RPMI8226 (cell line): ENCODE measurements at places on chromosomes 6 and 20.
A peak's percentile ranks its signal among the peaks of the same experiment; 100 is the strongest.

GRCh38 chr6:112113431-112113830 lies 26.0 kb downstream of the FAM229B start:
- DNase-seq, result no peak

GRCh38 chr20:9374072-9374471 lies 140.3 kb upstream of the LAMP5 start:
- no peak for DNase-seq

DNA sequence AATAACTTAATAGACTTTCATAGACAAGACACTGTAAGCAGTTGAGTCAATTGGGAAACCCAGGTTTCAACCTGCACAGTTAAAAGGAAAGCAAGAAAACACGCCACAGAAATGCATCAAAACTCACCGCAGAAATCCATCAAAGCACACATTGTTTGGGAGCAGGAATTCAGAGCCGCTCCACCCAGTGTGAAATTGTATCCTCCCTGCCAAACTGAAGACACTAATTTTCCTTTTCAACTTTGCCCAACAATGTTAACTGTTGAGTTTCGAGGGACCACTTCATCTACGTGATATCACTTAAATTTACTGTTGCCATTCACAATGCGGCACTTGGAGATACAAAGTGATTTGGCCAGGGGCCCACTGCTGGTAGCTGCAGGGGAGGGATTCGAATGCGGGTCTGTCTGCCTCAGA lies 92.7 kb downstream of the DACT2 start:
- DNase-seq, result no peak

GRCh38 chr20:43915211-43916072 lies 790 bp downstream of the TOX2 start:
- DNase-seq, result peak; percentile 26

DNA sequence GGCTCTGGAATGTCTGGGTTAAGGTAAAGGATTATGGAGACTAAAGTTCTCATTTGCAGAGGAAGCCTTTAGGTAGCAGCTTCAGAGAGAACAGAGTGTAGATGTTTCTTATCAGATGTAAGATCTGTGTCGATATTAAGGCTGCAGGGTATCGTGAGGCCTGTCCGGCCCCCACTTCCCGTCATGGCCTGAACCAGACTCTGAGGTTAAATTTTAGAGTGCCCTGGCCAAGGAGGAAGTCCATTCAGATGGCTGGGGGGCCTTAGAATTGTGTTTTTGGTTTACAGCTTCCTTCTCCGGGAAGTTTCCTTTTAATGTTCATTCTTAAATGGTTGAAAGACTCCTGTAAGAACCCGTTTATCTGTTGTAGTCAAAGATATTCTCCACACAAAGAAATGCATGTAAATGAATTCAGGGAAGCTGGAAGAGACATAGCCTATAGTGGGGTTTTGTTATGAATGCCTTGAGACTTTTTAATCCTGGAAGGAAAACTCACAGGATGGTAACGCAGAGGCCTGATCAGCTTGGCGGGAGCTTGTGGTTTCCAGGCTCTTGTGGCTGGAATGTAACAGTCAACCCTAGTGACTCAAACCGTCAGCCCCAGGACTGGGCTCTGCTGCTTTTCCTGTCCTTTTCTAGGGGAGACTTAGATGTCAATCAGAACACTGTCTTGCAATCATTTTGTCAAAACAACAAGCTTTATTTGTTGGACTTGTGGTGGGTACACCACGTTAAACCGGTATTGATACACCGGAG lies 34.7 kb downstream of the KIF25 start:
- no peak for DNase-seq

DNA sequence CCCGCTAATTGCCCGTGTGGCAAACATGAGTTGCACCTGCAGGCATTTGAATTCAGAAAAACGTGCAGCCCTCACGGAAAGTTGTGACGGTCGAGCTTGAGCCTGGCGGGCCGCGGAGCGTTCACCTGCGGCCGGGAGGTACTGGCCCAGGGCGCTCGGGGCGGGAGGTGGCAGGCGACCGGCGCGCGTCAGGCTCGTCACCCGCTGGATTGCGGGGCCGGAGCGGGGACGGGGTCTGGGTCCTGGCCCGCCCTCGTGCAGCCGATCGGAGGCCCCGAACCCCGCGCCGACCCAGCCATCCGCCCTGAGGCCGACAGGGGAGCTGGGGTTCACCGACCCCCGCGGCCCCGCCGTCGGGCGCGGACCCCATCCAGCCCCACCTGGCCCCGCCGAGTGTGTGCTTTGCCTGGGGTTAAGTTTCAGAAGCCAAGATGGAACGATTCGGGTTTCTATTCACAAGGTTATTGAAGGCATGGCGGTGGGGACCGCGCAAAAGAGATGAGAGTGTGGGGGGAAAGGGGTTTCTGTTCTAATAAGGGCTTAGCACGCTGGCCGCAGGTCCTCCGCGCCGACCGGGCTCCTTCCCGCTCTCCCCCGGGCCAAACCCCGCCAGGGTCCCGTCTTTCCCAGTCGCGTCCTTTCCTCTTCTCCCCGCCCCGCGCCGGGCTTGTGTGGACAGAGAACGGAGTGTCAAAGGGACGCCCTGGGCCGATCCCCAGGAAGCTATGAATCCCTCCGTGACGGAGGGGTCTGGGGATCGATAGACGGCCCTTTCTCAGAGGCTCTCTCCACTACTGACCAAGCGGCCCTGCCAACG lies 1.6 kb upstream of the HEY2 start:
- DNase-seq, result peak; percentile 86

DNA sequence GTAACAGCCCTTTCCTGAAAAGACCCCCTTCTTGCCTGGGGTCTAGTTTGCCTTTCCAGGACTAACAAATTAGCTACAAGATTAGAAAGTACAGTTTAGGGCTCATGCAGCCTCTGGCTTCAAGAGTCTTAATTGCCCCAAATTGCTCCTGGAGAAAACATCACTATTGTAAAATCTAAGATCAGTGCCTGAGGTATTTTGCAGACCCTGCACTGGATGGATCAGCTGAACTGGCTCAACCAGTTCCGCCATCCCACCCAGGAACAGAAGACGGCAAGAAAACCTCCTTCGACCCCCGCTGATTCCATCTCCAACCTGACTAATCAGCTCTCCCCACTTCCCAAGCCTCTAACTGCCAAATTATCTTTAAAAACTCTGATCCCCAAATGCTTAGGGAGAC lies 236.5 kb upstream of the KCNG1 start:
- DNase-seq, result no peak

DNA sequence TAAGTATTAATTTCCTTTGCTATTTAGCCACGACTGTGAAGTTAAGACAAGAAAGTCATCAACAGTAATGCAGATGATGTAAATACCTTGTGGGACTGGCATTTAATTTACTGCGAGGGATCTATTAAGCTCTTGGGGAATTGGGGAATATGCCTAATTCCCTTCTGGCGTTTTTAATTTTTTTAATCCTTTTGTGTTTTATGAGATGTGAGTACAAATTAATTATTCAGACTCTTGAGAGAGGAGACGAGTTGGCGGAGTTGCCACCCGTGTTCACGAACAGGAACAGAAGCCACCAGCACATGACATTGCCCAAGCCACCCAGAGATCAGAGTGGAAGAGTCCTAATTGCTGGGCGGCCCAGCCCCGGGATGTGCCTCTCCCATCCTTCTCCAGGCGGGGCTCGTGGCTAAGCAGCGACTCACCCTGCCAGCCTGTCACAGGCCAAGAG lies 533 bp upstream of the CRYBG1 start:
- no peak for DNase-seq

- DNase-seq, result no peak
Observed at GRCh38 chr20:10012464-10012863, 22.3 kb upstream of the ANKEF1 start.

DNA sequence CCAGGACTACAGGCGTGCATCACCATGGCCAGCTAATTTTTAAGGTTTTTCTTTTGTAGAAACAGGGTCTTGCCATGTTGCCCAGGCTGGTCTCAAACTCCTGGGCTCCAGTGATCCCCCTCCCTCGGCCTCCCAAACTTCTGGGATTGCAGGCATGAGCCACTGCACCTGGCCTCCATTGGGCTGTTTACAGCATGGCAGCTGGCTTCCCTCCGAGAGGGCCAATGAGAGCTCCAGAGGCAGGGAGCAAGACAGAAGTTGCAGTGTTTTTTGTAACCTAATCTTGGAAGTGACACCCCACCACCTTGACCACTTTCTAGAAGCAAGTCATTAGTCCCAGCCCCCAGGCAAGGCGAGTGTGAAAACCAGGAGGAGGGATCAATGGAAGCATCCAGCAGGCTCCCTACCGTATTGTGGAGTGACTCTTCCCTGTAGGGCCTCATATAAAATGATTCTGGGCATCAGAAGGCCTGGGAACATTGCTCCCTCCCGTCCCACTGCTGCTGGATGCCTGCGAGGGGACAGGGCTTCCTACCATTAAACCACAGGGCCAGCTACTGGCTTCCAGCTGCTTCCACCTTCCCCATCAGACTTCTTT lies 144.4 kb downstream of the ZDHHC14 start:
- no peak for DNase-seq

DNA sequence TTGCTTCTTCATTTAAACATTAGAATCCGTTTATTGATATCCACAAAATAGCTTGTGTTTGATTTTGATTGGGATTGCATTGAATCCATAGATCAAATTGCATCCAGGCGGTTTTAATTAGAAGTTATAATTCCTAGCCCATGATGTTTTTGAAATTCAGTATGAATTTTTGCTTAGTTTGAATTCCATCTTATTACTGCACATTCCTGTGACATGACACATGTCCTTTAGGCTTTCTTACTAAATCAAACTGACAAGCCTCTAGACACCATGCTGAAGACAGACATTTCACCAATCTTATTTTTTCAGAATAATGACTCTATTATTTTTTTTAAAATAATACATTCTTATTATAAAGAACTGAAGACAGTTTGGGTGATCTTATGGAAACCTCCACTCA lies 21.4 kb upstream of the PI16 start:
- DNase-seq, result no peak

DNA sequence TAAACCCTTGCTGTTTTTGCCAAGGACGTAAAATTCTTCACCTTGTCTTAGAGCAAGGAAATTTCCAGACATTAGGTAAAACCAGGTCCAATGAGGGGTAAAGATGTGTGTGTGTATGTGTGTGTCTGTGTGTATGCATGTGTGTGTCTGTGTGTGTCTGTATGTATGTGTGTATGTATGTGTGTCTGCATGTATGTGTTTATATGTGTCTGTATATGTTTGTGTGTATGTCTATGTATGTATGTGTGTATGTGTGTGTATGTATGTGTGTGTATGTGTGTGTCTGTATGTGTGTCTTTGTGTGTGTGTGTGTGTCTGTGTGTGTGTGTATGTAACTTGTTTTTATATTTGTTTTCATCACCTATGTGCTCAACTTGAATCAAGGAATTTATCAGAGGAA lies 373.7 kb downstream of the TAF4 start:
- DNase-seq, result no peak

DNA sequence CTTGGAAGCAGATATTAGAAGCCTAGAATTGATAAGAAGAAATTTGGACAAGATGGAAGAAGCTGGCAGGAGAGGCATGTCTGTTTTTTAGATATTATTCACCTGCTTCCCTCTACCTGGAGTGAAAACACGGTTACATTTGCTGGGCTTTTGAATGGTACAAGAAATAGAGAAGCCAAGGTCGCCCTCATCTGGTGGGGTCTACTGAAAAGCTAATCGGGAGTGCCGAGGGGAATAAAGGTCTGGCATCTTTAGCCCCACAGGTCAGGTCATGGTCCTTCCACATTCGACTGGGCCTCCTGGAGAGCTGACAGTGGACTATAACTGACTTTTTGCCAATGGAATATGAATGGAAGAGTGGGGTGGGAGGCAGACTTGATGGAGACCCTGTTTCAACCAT lies 4.6 kb upstream of the C2 start:
- peak; percentile 57 for DNase-seq

- DNase-seq, result no peak
Observed at GRCh38 chr6:117237561-117237960, 27.8 kb upstream of the VGLL2 start.

GRCh38 chr6:16057446-16057845 lies 71.4 kb upstream of the MYLIP start:
- DNase-seq, result no peak

- peak; percentile 87 for DNase-seq
Observed at GRCh38 chr6:108541843-108542759, 18.6 kb upstream of the FOXO3 start.

DNA sequence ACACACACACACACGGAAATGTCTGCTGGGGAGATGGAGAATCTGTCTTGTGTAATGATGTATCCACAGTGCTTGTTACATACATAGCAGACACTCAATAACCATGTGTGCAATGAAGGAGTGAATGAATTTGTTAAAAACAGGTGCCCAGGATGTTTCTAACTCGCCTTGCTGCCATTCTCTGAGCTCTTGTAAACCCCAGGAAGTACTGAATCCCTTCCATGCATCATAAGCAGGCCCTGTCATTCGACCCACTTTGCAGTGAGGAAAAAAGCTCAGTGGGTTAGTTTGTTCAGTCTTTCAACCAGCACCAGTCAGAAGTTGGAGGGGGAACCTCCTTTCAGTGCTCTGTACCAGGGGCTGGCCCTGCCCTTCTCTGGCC lies 1.4 kb upstream of the KCNK5 start:
- no peak for DNase-seq

DNA sequence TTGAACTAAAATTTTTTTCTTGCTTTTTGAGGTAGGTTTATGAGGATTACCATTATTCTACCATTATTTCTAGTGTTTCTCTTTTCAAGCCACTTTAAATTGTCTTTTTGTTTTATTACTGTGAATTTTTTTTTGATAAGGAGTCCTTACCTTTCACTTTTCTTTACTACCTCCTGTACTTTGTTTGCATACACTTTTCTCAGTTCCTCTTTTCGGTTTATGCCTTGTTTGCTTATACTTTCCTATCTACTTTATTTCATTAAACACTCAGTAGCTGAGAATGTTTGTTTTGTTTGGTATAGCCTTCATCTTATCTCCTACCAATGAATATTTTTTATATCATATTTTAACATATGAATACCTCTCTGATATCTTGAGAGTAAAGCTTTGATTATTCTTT lies 147.9 kb downstream of the TFAP2B start:
- peak; percentile 15 for DNase-seq

DNA sequence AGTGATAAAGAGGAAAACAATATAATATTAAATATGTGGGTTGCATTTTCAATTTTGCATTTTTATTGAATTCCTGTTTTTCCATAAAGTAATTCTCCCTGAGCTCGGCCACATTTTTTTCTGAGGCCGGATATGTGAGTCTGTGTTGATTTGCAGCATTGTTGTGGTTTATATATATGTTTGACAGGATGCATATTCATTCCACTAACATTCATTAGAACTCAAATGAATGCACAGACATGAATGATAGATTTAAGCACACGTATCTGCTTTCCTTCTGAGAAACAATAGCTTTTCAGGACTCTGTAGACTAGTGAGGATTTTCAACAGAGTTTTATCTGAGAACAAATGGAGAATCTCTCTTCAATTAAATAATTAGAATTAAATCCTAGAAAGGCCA lies 10.6 kb upstream of the EXOC2 start:
- DNase-seq, result no peak

- no peak for DNase-seq
Observed at GRCh38 chr20:46802722-46803121, 91.9 kb upstream of the EYA2 start.

GRCh38 chr6:40398810-40399477 lies 188.2 kb downstream of the LRFN2 start:
- DNase-seq, result no peak

DNA sequence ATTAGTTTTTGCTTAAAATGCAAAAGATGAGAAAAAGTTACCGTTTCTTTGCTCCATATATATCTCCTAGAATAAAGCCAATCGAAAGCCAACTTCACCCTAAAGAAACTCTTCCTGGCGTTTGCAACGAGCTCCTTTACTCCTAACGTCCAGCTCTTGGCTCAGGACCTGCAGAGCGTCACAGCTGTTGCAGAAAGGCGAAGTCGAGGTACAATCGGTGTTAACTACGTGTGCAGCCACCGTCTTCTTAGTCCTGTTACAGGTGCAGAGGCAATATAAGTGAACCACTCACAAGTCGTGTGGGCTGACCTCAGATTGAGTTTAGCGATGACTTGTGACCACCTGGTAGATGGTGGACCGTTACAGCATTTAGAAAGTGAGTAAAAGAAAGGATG lies 113.1 kb downstream of the TRIM27 start:
- no peak for DNase-seq
